ENCODE measurements at places on chromosomes 6 and 20.
A peak's percentile ranks its signal among the peaks of the same experiment; 100 is the strongest.

DNA sequence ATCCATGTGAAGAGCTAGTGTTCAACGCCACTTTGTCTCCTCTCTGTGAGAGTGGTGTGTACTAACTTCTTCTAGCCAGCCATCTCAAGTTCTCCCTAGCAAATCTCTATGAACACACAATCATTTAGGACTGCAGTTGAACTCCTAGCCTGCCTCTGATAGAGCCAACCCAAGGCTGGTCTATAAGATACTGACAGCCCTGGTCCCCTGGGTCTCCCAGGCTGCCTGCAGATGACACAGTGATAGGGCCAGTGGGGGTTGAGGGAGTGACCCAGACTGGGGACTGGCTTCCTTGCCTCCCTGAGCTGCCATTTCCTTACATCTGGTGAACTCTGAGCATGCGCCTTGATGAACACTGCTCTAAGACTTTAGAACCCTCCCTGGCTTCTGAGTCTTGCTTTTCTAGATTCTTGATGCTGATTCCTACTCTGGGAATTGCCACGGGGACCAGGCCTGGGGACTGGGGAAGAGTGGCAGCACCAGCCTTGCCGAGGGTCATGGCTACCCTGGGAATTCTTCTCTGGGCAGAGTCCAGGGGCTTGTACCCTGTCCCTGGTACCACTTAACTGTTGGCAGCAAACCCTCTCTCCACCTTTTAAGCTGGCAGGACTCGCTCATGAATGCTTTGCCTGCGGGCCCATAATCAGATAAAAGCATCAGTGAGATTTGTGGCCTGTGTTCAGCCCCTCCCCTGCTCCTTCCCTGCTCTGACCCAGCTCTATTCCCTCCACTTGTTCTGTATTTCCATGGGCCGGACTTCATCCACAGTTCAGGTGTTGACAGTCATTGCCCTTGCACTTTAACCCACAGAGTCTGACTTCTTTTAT is 130.8 kb upstream of the CHD6 start:
- no peak for DNase-seq

DNA sequence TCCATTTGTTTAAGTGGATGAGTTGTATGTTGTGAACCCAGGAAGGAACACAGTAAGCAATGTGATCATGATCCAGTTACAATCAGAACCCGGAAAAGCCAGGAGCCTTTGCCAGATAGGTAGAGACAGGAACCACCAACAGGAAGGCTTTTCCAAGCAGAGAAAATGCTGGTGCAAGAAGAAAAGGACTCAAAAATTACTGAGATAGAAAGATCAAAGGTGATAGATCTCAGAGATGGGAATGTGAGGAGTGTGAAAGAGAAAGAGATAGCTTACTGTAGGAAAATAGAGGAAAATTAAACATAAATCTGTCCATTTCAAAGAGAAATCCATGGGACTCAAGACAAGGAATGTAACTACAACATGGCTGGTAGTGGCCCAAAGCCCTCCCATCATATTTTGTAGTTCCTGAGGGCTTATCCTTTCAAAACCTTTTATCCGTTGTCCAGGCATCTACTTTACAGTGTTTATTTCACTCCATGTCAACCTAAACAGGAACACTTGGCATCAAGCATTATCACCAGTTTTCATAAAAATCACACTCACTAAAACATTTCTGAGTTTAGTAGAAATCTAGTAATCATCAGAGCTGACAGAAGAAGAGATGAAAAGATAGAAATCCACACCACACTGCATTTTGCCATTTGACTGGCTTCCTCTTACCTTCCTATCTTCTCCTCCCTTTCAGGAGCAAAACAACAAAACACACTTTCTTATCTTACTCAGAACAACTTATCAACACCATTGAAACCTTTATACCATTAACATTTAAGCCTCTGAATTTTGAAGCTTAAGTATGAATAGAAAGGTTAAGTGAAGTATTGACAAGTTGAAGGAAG is 44.5 kb upstream of the STXBP5 start:
- DNase-seq, result no peak

GRCh38 chr6:33577106-33577535 is 3.0 kb downstream of the BAK1 start:
- peak; percentile 36 for DNase-seq

GRCh38 chr6:155881826-155882526 is 426.3 kb upstream of the NOX3 start:
- DNase-seq, result no peak

- no peak for DNase-seq
Observed at GRCh38 chr20:588932-589672, 21.0 kb downstream of the TCF15 start.

DNA sequence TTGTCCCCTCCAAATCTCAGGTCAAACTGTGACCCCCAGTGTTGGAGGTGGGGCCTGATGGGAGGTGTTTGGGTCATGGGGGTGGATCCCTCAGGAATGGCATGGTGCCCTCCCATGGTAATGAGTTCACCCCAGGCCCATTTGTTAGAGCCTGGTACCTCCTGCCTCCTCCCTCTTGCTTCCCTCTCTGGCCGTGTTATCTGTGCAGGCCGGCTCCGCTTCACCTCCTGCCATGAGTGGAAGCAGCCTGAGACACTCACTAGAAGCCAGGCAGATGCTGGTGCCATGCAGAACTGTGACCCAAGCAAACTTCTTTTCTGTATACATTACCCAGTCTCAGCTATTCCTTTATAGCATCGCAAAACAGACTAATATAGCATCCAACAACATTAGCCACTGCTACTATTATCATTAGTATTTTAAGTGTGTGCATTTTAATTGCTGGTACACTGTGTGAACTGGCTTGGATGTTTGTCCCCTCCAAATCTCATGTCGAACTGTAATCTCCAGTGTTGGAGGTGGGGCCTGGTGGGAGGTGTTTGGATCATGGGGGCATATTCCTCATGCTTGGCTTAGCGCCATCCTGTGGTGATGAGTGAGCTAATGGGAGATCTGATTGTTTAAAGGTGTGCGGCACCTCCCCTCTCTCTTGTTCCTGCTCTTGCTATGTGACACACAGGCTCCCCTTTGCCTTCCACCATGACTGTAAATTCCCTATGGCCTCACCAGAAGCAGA is 12.2 kb upstream of the OSER1 start:
- no peak for DNase-seq

DNA sequence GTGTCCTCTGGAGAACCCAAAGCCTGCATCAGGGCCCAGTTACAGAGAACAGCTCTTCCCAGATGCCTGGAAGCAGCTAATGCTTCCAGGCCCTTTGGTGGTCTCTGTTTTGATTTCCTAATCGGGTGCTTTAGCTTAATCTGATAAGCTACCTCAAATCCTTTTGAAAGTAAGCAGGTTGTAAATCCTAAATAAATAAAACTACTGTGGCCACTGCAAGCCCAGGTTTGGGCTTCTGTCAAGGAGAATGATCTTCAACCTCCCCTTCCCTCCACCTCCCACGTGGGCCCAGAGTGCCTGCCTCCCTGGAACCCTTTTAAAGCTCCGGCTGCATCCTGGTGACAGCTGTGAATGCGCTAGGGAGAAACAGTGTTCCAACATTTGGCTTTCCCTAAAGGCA is 25.2 kb upstream of the FYN start:
- no peak for DNase-seq

DNA sequence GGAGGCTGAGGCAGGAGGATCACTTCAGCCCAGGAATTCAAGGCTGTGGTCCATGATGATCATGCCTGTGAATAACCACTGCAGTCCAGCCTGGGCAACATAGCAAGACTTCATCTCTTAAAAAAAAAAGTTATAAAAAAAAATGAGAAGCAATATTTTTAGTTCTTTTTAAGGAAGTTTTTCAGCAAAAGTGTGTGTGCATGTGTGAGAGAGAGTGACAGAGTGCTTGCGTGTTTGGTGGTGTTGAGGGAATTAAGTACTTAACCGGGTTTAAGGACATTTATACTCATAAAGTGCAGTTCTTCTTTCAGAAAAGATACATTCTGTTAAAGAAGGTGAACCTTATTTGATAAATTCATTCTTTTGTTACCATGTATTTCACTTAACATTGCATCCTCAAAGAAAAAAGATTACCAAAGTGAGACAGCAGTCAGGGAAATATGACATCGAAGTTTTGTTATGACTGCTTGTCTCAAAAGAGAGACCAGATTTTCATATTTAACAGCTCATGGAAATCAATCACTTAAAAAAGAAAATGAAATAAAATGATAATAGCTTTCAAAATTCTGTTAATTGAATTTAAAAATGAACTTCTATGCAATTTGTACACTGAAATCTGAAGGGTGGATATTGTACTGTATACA is 254.7 kb downstream of the ARHGAP18 start:
- DNase-seq, result no peak

- DNase-seq, result no peak
Observed at GRCh38 chr20:20480126-20480525, 112.2 kb downstream of the INSM1 start.

DNA sequence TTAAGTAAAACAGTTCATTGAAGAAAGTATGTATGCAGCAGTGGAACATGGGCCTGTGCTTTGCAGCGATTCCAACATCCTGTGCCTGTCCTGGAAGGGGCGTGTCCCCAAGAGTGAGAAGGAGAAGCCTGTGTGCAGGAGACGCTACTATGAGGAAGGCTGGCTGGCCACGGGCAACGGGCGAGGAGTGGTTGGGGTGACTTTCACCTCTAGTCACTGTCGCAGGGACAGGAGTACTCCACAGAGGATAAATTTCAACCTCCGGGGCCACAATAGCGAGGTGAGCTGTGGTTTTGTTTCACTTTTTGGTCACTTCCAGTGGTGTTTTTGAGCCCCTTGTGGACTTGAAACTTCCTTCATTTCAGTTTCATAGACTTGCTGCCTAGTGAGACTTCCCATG is 1.7 kb downstream of the TULP4 start:
- DNase-seq, result no peak

DNA sequence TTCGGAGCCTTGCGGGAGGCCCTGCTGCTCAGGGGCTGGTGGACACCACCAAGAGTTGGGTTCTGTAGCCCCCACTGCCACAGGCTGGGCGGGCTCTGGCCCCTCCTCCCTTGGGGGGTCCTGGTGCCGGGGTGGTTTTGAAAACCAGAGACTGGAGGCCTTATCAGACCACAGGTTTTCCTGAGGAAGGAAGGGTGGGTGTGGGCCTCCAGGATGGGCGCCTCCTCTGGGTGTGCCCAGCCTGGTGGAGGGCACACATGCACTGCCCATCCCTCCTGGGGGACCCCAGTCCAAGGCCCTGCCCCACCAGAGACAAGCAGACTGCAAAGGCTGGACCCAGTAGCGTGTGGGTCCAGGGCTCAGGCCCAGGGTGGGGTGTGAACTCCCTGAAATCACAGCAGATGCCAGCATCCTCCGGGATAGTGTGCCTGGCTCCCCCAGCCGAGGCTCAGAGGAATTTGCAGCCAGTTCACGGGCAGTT is 13.5 kb upstream of the ZBTB46 start:
- DNase-seq, result no peak

- no peak for DNase-seq
Observed at GRCh38 chr6:142737368-142738034, 207.5 kb downstream of the HIVEP2 start.

DNA sequence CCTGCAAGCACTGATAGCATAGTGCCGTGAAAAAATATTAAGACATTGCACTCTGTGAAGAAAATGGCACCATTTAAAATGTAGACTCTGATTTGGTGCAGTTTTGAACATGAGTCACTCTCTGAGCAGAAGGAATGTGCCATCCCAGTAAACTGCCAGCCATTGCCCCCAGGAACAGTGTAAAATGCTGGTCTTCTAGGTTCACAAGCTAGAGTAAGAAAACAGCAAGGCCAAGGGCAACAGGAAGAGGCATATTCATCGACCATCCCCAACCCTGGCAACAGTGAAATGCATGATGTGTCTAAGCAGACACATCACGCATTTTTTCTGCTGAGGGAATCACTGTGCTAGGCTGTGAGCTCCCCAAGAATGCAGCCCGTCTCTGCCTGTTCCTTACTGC is 163.2 kb upstream of the RIN2 start:
- DNase-seq, result no peak

- no peak for DNase-seq
Observed at GRCh38 chr6:110325197-110325596, 33.0 kb downstream of the METTL24 start.

- peak; percentile 2 for DNase-seq
Observed at GRCh38 chr20:64148581-64148980, 15.7 kb upstream of the MYT1 start.

DNA sequence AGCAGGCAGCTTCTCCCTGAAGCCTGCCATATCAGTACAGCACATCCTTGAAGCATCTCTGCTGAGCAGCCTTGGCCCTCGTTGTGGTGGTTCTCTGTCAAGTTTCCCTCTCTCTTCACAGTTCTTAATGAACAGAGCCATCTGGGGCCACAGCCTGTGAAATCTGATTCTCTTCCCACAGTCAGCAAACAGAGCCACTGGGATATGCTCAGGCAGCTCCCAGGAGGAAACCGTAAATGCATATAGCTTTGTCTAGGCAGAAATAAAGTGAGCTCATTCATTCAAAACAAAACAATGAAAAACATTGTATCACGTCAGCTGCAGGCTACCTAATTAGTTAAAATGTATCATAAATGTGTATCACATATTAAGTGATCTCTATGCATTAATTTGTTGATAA is 80.3 kb downstream of the TBC1D7 start:
- DNase-seq, result no peak

- no peak for DNase-seq
Observed at GRCh38 chr20:12825226-12825595, 183.6 kb upstream of the SPTLC3 start.

GRCh38 chr20:37327748-37328147 is 18.2 kb upstream of the SRC start:
- DNase-seq, result no peak

DNA sequence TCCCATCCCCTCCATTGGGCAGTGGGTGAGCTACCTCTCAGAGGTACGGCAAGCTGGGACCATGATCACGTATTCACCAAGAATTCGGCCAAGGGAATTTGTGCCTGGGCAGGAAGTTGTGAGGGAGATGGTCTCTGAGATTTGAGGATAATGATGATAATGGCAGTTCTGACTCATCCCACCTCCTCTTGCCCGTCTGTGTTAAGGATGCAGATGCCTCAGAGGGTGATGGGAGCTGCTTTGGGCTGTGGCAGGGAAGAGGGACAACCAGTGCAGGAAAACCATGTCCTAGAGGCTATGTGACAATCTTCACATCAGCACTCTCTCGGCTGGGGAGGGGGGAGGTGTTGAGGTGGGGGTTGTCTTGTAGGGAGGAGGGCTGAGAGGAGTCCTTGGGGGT is 4.3 kb downstream of the TGM6 start:
- no peak for DNase-seq

DNA sequence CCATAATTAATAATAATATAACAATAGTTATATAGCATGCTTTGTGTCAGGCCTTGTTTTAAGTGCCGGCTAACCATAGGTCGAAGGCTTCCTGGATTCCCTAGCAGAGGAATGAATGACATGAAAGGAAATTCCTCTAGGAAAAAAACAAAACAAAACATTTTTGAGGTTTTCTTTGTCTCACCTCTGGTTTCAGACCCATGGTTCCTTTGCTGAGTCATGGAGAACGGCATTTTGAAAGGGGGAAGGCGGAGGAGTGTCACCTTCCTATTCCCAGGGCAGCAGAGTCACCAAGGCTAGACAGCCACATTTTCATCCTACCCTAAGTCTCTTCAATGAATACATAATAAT is 25.3 kb upstream of the CCND3 start:
- DNase-seq, result no peak

GRCh38 chr20:23451956-23452487 is 654 bp downstream of the CST11 start:
- DNase-seq, result no peak

- no peak for DNase-seq
Observed at GRCh38 chr20:21528870-21529269, 15.0 kb upstream of the NKX2-2 start.

Measured in activated naive CD4-positive, alpha-beta T cell treated with anti-CD3 and anti-CD28 coated beads, Interleukin-2, amount 50 U/mL, for 16 hours (primary cell).